ENCODE measurements at places on chromosomes 16 and 17. TPM values are rescaled to one million over a fixed set of nuclear protein-coding genes. Genes with fewer than 3 reads are reported as not detected.

CPHXL2 gene
- total RNA-seq = not detected

ZP2 gene
- total RNA-seq = not detected

SPECC1 gene
- 47.0 TPM for total RNA-seq

LPO gene
- total RNA-seq = not detected

PNMT gene
- total RNA-seq = 1.7 TPM

DOC2A gene
- not detected for total RNA-seq

TAC4 gene
- not detected for total RNA-seq

AANAT gene
- total RNA-seq = not detected

MAFG gene
- total RNA-seq = 61.0 TPM

NLRC3 gene
- total RNA-seq = not detected

MYH3 gene
- total RNA-seq = 7,123 TPM

TNP2 gene
- total RNA-seq = not detected

WNT3 gene
- total RNA-seq = 1.9 TPM

CLEC10A gene
- total RNA-seq = not detected

DBNDD1 gene
- 56.5 TPM for total RNA-seq

CRHR1 gene
- total RNA-seq = 0.36 TPM

CCL16 gene
- total RNA-seq = not detected

LGALS9B gene
- not detected for total RNA-seq

RND2 gene
- total RNA-seq = 0.35 TPM

MEOX1 gene
- 0.47 TPM for total RNA-seq

TMEM107 gene
- 15.9 TPM for total RNA-seq

PIGS gene
- total RNA-seq = 162 TPM

CFAP97D1 gene
- total RNA-seq = not detected

ZG16B gene
- not detected for total RNA-seq

TNS4 gene
- total RNA-seq = not detected

TMC7 gene
- total RNA-seq = 4.3 TPM

TOX3 gene
- total RNA-seq = not detected

EPN3 gene
- total RNA-seq = not detected

TVP23C gene
- total RNA-seq = 8.4 TPM

PLXDC1 gene
- total RNA-seq = 49.7 TPM

FAM20A gene
- 0.16 TPM for total RNA-seq

TMEM235 gene
- total RNA-seq = not detected

TBC1D3L gene
- total RNA-seq = 14.3 TPM

PRR11 gene
- 0.47 TPM for total RNA-seq

TCAP gene
- 10.1 TPM for total RNA-seq

PRR14 gene
- 13.7 TPM for total RNA-seq

NEUROD2 gene
- 0.05 TPM for total RNA-seq

SLC16A5 gene
- 0.88 TPM for total RNA-seq

TNFRSF13B gene
- total RNA-seq = not detected

KIF18B gene
- total RNA-seq = 0.03 TPM

SOX15 gene
- total RNA-seq = 10.9 TPM

PGP gene
- total RNA-seq = 47.8 TPM

CACNG5 gene
- not detected for total RNA-seq

PYDC1 gene
- total RNA-seq = not detected

PRR29 gene
- 0.26 TPM for total RNA-seq

KRT39 gene
- not detected for total RNA-seq

ANKRD40CL gene
- not detected for total RNA-seq

MFAP4 gene
- total RNA-seq = 15.7 TPM

CA4 gene
- total RNA-seq = not detected

PYY gene
- total RNA-seq = not detected

KAT2A gene
- 26.5 TPM for total RNA-seq

ABI3 gene
- not detected for total RNA-seq

ITGAL gene
- not detected for total RNA-seq
